ENCODE measurements at places on chromosomes 12 and 14. TPM values are rescaled to one million over a fixed set of nuclear protein-coding genes. Genes with fewer than 3 reads are reported as not detected.
A peak's percentile ranks its signal among the peaks of the same experiment; 100 is the strongest.

The CYP27B1 gene
- total RNA-seq = 12.7 TPM

The GALNT9 gene
- not detected for total RNA-seq

The CLEC2A gene
- not detected for total RNA-seq

The NRXN3 gene
- total RNA-seq = not detected

The TC2N gene
- 18.6 TPM for total RNA-seq

The AQP2 gene
- not detected for total RNA-seq

DNA sequence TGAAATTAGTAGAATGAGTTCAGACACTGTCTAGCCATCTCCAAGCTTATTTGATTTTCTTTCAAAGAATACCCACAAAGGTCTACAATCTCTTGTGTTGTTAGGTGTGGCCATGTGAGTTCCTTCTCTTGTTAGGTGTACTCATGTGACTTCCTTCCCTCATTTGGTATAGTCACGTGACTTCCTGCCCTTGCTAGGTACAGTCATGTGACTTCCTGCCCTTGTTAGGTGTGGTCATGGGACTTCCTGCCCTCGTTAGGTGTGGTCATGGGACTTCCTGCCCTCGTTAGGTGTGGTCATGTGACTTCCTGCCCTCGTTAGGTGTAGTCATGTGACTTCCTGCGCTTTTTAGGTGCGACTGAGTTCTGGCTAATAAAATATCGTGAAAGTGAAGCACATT lies 179.6 kb downstream of the TMX1 start:
- H3K27me3 ChIP-seq = peaks cover 2% of the 10 kb centered on the region
- H3K4me3 ChIP-seq = no peak overlapping the region
- peaks cover 2% of the 10 kb centered on the region for H3K36me3 ChIP-seq
- peak overlapping the region; percentile 70 for H3K27ac ChIP-seq
- peaks cover 5% of the 10 kb centered on the region for H3K4me1 ChIP-seq

DNA sequence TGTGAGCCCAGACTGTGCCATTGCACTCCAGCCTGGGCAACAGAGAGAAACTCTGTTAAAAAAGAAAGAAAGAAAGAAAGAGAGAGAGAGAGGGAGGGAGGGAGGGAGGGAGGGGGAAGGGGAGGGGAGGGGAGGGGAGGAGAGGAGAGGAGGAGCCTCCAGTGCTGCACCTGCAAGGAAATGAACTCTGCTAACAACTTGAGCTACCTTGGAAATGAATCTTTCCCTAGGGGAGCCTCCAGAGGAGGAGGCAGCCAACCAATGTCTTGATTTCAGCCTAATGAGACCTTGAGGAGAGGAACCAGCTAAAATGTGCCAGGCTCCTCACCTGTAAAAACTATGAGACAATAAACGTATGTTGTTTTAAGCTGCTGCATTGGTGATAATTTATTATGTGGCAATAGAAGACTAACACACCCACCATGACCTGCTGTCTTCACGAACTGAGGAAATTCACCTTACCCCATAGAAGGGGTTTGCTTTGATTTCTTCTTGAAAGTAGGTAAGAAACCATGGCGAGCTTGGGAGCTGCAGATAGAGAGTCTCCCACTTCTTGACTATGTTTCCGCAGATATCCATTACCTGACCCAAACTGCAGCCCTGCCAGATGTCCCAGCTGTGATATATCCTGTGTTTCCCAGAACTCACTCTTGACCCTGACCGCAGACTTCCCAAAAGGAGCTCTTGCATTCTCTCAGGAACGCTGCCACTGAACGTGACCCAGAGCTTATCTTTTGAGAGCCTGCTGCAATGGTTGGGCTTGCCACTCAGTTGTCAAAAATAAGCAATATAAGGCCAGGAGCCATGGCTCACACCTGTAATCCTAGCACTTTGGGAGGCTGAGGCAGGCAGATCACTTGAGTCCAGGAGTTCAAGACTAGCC lies 31.5 kb upstream of the TMPO start:
- H3K27ac ChIP-seq = no peak overlapping the region
- H3K4me3 ChIP-seq = no peak overlapping the region
- H3K27me3 ChIP-seq = peaks cover 26% of the 10 kb centered on the region
- DNase-seq = no peak
- no peaks in the 10 kb centered on the region for H3K4me1 ChIP-seq
- no peaks in the 10 kb centered on the region for H3K36me3 ChIP-seq

- H3K27me3 ChIP-seq = no peaks in the 10 kb centered on the region
- DNase-seq = no peak
- H3K36me3 ChIP-seq = peaks cover 4% of the 10 kb centered on the region
- no peak overlapping the region for H3K4me3 ChIP-seq
- peaks cover 26% of the 10 kb centered on the region for H3K4me1 ChIP-seq
Measured at GRCh38 chr14:68952531-68953195, 26.4 kb downstream of the ACTN1 start.

- no peak overlapping the region for H3K27ac ChIP-seq
- peaks cover 9% of the 10 kb centered on the region for H3K27me3 ChIP-seq
- H3K4me3 ChIP-seq = no peak overlapping the region
- no peaks in the 10 kb centered on the region for H3K4me1 ChIP-seq
- H3K36me3 ChIP-seq = no peaks in the 10 kb centered on the region
- no peak for DNase-seq
Measured at GRCh38 chr14:95901054-95901453, 24.4 kb downstream of the TUNAR start.

DNA sequence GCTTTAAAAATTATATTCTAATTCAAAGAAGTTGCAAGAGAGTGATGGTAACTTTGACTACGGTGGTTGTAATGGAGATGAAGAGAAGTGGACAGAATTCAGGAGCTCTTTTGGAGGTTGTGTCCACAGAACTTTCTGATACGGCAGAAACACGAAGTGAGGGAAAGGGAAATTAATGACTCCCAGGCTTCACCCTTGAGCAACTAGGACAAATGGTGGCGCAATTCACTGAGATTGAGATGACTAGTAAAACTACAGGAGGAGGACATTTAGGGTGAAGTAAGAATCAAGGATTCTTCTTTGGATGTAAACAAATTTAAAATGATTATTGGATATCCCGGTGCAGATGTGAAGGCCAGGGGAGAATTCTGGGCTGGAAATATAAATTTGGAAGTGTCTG lies 212.6 kb downstream of the PTPRO start:
- H3K27ac ChIP-seq = no peak overlapping the region
- H3K36me3 ChIP-seq = peaks cover 4% of the 10 kb centered on the region
- H3K27me3 ChIP-seq = peaks cover 10% of the 10 kb centered on the region
- H3K4me3 ChIP-seq = no peak overlapping the region

Measured in activated CD4-positive, alpha-beta T cell treated with anti-CD3 and anti-CD28 coated beads, Interleukin-2, amount 10 ng/mL, durations not matched to agents 24 days and 14 days (primary cell).